ENCODE measurements at places on chromosomes 4 and X. TPM values are rescaled to one million over a fixed set of nuclear protein-coding genes. Genes with fewer than 3 reads are reported as not detected.

DNA sequence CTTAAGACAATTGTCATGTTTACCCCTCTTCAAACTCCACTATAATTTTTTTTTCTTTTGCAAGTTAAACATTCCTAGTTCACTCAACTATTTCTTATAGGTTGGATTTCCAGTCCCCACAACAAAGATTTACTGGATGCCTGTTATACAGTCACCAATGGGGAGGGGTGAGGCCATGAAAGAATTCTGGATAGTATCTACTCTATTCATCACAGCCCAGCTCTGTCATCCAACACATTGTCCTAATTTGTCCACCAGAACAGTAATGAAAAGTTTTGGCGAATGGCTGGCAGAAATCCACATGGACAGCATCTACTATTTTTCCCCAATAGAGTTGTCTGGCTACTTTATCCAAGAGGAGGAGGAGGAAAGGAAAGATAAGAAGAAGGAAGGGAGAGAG is 192.7 kb upstream of the S100G start:
- no peak for DNase-seq

DNA sequence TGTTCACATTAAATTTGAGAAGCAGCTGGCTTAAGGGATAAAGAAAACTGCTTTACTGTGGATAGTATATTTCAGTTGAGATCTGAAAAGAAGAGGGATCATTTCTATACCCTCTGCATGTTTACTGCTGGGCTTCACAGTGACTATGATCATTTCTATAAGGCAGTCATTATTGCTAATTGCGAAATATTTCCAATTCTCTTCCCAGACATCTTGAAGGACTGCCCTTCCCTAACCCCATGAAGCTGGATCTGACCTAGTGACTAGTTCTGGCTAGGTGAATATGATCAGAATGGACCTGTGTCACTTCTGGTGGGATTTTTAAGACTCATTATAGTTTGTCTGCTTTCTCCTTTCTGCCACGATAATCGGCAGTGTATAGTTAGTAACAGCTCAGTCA is 506.5 kb upstream of the GALNT7 start:
- no peak for DNase-seq

DNA sequence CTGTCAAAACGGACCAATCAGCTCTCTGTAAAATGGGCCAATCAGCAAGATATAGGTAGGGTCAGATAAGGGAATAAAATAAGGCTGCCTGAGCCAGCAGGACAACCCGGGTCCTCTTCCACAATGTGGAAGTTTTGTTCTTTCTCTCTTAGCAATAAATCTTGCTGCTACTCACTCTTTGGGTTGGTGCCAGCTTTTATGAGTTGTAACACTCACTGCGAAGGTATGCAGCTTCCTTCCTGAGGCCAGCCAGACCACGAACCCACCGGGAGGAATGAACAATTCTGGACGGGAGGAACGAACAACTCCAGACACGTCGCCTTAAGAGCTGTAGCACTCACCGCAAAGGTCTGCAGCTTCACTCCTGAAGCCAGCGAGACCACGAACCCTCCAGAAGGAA is 287.8 kb downstream of the RAPGEF2 start:
- peak; percentile 70 for DNase-seq

DNA sequence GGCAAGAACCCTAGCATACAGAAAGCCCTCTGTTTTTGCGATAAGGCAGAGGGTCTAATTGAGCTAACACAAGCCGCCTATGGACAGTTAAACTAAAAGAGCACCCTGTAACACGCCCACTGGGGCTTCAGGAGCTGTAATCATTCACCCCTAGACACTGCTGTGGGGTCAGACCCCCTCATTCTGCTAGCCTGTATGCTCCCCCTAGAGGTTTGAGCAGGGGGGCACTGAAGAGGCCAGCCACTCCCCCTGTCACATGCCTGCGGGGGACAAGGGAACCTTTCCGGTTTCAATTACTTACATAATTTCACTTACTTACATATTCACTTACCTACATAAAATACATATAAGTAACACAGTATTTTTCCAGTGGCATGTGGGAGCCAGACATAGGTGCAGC is 469.5 kb upstream of the FAM241A start:
- DNase-seq: no peak

DNA sequence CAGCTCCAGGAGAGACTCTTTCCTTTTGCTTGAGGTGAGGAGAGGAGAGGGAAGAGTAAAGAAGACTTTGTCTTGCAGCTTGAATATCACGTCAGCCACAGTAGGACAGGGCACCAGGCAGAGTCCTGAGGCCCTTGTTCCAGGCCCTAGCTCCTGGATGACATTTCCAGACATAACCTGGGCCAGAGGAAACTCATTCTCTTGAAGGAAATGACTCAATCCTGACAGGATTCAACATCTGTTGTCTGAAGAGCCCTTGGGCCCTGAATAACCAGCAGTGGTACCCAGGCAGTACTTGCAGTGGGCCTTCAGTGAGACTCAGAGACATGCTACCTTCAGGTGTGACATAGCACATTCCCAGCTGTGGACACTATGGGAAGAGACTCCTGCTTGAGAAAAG is 62.8 kb downstream of the FGF16 start:
- DNase-seq: no peak

GRCh38 chr4:2266181-2266580 is 4.3 kb upstream of the MXD4 start:
- DNase-seq: no peak

AVPR2 gene
- total RNA-seq: 0.22 TPM

TMSB15C gene
- total RNA-seq: 2.9 TPM

Data from epithelial cell of proximal tubule (primary cell).